MV-4-11 (cell line): ENCODE measurements at places on chromosomes 7 and 10.
A peak's percentile ranks its signal among the peaks of the same experiment; 100 is the strongest.

DNA sequence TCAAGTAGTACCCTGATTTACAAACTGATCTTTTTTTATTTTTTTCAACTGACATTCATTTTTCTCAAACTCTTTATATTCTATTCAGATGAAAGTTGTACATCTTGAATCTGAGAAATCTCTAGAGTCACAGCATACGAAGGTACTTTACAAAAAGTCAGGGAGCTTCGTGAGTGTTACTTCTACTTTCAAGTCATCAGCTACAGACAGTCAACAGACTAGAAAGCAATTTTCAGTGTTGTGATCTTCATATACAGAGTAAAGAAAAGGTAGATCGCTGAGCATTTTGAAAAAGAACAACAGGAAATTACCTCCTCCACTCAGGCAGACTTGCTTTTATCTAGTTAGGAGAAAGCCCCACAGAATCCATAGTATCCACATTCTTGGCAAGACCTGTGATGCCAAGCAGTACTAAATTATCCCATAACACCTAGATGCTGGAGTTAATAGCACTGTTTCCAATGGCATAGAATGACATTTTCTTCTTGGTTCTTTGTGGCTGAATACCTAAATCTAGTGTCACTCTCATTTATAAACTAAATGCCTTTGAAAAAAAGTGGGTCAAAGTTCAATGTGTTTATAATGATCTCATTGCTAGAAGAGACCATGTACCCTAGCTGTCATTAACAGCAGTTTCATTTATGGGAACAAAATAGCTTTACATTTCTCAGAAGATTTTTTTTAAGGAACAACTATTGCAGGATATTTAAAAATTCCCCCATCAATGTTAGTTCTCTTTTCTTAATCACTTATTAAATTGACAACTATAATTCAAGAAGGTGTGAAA lies 12.0 kb upstream of the ZNF800 start:
- no peak for DNase-seq

DNA sequence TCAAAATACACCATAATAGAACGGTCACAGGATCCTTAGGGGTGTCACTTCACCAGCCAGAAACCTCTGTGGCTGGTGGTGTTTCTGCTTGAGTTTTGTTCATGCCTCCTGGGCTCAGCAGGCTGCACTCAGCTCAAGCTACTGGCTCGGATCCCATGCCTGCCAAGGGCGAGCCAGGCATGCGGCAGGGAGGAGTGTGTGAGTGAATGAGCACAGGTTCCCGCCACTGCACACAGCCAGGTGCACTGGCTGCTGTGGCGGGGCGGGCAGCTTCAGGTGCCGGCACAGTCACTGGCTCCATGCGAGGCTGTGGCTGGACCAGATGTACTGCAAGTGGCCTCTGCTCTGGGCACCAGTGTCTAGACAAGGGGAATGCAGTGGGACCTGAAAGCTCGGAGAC lies 29.5 kb downstream of the CLDN12 start:
- no peak for DNase-seq

GRCh38 chr7:39592586-39592985 lies 26.4 kb downstream of the YAE1 start:
- peak; percentile 38 for DNase-seq

DNA sequence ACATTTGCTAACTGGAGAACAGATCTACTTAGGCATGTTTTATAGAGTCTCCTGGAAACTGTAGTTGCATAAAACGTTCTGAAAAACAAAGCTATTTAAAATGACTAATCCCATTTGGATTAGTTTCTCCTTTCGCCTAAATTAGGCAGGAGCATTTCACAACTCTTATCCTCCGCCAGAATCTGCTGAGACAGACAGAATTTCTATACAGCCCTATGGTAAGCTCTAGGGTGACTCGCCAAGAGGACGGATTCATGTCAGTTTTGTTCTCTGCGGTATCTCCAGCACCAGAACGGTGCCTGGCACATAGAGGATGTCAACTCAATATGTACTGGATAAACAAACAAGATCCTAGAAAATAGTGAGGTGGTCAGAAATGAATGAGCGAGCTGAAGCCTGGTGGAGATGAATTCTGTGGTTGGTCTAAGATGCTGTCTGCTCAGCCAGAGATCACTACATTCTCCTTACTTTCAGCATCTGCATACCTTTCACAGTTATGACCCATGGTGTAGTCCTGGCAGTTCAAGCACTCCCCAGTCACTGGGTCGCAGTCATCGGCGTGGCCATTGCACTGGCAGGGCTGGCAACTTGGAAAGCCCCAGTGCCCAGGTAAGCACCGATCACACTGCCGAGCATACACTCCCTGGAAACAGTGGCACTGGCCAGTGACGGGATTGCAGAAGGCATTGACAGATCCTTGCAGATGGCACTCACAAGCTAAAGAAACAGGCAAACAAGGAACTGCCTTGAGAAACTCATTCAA lies 44.0 kb downstream of the LAMB1 start:
- DNase-seq: peak; percentile 62

GRCh38 chr7:24866004-24866615 lies 108.8 kb upstream of the GSDME start:
- DNase-seq: no peak
